ENCODE measurements at places on chromosomes 2 and 18.
A peak's percentile ranks its signal among the peaks of the same experiment; 100 is the strongest.

- no peak for DNase-seq
These were observed 122.0 kb downstream of the COPS8 start for GRCh38 chr2:237207646-237208045.

DNA sequence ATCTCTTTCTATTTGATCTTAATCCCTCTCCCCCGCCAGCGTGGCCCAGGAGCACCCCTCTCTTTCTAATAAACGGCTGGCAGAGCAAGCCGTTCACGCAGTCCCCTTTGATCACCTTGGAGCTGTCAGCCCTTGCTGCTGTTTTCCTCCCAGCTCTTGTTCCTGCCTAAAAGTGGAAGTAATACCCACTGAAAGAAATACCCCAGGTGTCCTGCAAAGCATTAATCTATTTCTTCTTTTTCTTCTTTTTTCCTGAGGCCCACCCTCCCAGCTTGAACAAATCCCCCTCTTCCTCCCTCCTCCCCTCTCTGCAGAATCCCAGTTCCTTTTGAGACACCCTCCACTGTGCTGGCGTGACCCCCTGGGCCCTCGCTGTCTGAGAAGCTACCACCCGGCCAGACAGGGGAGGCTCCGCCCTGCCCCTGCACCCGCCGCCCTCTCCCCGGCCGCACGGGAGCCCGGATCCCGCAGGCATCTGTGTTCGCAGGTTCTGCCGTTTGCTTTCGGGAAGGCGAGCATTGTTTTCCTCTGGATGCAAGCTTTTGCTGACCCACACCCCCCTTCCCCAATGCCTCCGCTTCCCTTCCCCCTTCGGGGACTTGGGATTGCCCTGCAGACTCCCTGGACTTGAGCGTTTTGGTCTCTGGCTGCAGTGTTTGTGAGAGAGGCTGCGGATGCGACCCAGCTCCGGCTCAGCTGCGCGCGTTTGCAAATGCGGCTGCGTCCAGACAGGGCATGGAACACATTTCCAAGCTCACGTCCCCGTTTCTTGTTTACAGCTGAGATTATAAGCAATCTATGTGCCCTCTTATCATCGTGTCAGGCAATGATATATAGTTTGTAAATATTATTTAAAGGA is 631.5 kb downstream of the NYAP2 start:
- peak; percentile 40 for DNase-seq

- DNase-seq: no peak
These were observed 264.5 kb upstream of the LRP1B start for GRCh38 chr2:142395291-142395690.

- DNase-seq: no peak
These were observed 51.3 kb upstream of the SLC1A4 start for GRCh38 chr2:64937687-64938491.

DNA sequence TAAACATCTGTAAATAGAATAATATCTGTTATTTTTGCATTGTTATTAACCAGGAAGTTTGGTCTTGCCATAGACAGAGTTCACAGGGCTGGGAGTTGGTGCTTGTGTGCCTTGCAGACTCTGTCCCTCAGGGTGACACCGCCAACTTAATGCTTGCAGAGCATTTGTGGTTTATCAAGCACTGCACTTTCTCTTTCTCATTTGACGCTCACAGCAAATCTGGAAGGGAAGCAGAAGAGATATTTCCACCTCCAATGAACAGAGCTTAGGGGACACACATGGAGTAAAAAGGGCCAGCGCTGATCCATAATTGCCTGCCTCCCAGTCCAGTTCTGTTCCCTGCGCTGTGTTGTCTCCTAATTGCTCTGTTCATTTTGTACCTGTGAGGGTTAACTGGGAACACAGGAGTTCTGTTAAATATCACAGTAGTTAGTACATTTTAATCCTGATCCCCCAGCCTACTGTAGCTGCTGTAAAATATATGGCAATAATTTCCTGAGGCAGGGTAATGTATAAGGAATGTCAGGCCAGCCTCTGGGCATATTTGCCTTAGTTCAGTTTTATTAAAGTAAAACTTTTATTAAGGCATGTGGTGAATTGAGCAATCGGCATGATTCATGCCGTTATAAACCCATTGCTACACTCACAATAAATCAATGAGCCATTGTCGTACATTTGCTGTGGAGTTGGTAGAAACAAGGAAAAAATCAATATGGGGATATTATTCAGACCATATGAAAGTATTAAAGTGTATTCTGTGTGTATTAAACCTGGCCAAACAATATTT is 182.5 kb upstream of the OSR1 start:
- DNase-seq: no peak

DNA sequence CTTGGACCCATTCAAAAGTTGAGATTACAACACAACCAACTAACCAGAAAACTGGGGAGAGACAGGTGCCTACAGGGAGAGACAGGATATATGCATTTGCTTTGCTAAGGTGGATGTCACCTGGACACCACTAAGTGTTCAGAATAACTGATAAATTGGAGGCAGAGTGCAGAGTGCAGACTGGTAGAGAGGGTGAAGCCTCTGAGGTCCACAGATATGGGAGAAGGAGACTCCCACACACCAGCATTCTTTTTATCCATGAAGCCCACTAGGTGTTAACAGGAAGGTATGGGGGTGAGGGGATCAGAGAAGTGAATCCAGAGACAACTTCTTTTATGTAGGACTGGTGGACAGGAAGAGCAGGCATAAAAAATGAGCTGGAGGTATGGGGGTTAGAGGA is 1310.0 kb upstream of the ZEB2 start:
- DNase-seq: no peak

DNA sequence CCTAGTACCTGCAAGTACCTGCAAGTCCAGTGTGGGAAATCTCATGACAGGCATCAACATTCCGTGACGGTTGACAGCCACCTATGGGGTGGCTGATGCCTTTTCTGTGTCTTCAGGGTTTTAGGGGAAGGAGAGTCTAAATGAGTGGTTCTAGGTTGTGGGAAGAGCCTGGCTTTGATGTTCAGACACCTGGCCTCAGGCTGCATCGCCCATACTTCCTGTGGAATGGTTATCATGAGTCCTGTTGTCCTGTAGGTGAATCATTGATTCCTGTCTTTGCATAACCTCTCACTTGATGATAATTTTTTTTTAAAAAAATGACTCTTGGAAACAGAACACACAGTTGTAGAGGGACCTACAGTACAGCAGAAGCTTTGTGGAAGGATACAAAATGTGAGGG is 108.9 kb downstream of the NEDD4L start:
- DNase-seq: no peak

GRCh38 chr18:78716022-78716421 is 263.6 kb upstream of the SALL3 start:
- no peak for DNase-seq

DNA sequence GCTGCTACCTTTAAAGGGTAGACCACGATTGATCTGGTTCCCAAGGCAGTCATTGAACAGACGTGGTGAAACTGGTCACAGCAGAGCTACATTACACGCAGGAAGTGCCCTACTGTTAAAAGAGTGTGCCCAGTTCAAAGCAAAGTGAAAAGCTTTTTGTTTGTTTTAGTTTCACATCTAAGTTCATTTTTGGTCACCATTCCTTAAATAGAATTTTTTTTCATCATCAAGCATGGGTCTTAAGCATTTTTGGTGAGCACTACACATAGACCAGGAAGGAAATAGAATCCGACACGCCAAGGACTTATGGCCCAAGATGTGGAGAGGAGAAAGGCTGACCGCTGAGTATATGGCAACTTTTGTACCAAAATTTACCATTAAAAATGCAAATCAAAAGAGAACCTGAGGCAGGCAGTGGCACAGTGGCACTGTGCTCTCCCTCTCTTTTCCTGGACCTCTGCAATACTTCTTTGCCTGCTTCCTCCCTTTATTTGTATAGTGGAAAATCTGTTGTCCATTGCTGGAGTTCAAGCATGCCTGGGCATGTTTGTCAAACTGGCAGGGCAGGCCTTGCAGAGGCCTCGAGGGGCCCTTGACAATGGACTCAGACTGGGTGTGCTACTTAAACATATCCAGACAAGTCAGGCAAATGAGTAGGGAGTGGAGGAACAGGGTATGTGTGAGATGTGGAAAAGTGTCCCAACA is 42.6 kb upstream of the HNRNPA3 start:
- DNase-seq: peak; percentile 57

DNA sequence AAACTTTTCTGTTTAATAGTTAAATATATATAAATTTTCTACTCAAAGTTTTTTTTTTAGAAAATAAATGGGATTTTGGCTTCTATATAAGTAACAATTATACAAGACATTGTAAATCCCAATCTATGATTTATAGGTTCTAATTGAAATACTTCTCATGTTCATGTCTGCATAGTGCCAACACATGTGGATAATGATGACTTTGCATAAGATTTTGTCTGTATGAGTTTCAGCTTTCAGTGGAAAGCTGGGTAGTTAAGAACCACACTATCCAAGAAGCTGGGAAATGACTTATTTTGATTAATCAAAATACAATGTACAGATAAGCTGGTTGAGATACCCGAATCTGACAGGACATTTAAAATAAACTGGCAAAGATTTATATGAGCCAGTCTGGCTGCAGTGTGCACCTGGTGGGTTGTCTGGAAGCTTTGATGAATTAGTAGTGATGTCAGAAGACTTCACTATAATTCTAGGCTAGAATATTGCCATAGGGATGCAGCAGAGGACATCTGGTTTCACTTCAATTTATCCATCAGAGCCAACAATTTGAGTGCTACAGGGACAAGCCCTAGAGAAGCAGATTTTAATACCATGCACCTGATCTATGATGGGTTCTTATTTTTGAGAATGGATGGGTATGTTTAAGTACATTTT is 45.4 kb downstream of the EML6 start:
- DNase-seq: no peak

GRCh38 chr2:35871672-35872071 is 483.9 kb upstream of the CRIM1 start:
- DNase-seq: no peak

Measured in NCI-H1436 (cell line).